Stimulated activated CD4-positive, alpha-beta T cell treated with anti-CD3 and anti-CD28 coated beads, Interleukin-4, amount 100 ng/mL, for 24 hours (primary cell): ENCODE measurements at places on chromosomes 11 and 22.

- DNase-seq, result no peak
Measured at GRCh38 chr11:33588056-33588455, 112.6 kb downstream of the C11orf91 start.

- DNase-seq, result no peak
Measured at GRCh38 chr22:17769013-17769715, 5.1 kb downstream of the BID start.

GRCh38 chr22:20395907-20396287 lies 1.9 kb downstream of the ZNF74 start:
- no peak for DNase-seq

DNA sequence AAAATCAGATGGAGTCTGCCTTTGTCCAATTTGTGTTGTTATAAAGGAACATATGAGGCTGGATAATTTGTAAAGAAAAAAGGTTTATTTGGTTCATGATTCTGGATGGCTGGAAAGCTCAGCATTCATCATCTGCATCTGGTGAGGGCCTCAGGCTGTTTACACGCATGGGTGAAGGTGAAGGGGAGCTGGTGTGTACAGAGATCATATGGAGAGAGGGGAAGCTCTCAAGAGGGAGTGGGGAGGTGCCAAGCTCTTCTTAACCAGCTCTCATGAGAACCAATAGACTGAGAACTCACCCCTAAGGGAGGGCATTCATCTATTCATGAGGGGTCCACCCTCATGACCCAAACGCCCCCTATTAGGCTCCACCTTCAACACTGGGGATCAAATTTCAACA lies 40.0 kb downstream of the NEU3 start:
- DNase-seq, result no peak

- DNase-seq, result no peak
Measured at GRCh38 chr22:43847376-43848289, 14.7 kb downstream of the SULT4A1 start.

GRCh38 chr11:46099963-46100316 lies 21.3 kb downstream of the PHF21A start:
- DNase-seq, result no peak

DNA sequence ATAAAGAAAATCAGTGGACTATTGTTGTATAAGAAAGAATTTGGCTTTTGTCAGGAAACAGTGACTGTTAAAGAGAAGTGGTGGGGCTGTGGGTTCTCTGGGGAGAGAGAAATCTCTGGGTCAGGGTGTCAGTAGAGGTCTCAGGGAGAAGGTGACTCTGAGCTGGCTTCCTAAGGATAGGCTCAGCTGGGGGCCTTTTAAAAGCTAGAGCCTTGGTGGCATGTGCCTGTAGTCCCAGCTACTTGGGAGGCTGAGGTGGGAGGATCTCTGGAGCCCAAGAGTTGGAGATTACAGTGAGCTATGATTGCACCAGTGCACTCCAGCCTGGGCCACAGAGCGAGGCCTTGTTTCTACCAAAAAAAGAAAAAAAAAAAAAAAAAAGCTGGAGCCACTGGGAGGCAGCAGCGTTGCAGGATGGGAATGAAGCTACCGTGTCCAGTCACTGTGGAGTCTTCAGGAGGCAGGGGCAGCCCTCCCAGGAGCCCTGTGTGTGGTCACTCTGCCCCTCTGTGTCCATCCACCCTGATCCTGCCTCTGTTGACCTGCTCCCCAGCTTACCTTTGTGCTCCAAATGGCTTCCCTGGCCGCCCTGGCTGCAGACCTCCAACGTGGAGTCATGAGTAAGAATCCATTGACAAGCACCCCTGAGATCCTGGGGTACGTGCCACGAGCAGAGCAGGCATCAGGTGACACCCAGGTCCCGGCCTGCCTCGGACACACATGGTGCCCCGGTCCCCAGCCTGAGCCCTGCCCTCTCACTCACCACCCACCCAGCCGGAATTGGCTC lies 5.4 kb upstream of the MIF start:
- no peak for DNase-seq

DNA sequence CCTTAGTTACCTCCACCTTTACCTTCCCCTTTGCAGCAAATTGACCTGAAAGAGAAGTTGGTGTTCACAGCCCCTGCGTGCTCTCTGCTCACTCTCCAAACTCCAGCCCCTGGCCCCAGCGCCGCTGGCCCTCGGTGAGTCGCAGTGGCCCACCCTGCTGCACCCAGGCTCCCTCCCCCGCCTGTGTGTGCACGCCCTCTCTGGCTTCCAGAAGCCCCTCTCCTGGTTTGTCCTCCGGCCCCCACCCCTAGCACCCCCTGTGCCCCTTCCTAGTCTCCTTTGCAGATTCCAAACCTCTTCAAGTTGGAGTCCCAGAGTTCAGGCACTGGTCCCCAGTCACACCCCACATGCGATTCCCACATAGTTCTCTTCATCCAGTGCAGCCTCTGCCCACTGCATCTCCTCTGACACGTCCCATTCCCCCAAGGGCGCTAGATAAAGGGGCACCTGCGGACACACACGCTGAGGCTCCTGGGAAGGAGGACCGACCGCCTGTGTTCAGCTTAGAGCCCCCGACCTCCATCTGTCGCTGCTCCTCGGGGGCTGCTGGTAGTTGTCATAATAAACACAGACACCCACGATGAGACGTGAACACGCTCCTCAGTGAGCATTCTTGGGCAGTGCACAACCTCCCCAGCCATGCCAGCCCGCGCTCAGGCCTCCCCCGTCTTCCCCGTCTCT lies 1.5 kb upstream of the PHRF1 start:
- no peak for DNase-seq

DNA sequence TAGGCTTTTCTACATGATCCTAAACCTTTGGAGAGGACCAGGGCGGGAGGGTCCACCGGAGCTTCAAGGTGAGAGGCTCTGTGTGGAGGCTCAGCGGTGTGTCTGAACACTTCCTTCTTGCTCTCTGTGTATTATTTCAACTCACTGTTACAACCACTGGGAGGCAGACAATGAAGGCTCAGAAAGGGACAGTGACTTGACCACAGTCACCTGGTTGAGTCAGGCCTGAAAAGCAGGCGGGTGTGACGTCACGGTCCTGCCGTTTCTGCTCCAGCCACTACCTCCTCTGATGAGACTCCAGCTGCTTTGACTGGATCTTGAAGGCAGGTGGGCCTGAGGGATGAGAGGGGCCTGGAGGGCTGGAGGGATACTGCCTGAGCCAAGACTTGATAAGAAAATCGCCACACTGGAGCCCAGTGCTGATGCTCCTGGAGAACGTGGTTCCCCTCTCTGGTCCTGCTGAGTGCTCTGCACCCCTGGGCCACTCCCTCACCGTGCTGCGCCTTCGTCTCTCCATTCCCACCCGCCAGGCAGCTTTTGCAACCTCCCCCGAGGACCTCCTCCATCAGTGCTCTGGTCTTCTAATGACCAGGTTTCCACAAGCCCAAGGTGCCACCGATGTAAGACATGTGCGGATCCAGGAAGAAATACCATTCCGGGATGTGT lies 27.9 kb downstream of the KCNC1 start:
- no peak for DNase-seq

DNA sequence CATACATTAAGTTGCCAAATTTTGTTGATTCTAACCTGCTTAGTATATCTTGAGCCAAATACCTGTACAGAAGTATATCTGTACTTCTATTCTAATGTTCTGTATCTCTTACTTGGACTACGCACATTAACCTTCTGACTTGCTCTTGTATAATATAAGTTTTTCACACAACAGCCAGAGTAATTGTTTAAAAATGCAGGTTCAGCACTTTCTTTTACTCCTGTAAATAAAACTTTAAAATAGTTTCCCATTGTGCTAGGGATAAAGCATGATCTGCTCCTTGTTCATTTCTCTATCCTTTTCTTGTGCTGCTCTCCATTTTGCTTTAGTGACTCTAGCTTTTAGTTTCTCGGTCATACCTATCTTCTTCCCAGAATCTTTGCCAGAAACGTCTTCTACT lies 48.3 kb downstream of the DYNC2H1 start:
- DNase-seq, result no peak

GRCh38 chr11:115391160-115391559 lies 113.1 kb downstream of the CADM1 start:
- no peak for DNase-seq

GRCh38 chr11:32033067-32033466 lies 57.8 kb upstream of the RCN1 start:
- DNase-seq, result no peak

DNA sequence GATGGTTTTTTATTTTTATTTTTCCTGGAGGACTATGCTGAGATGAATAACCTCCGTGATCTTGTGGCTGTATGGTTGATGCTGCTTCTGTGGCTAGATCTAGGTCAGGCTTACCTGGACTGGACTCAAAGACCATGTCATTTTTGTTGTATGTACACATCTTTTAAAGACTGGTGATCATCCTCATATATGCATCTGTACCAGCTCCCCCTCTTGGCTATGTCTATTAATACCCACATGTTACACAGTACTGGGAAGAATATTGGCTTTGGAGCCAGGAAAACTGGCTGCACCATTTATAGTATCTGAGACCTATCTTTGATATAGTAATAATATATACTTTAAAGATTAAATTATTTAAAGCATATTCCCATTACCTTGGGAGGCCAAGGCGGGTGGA lies 18.4 kb upstream of the PITPNB start:
- no peak for DNase-seq

DNA sequence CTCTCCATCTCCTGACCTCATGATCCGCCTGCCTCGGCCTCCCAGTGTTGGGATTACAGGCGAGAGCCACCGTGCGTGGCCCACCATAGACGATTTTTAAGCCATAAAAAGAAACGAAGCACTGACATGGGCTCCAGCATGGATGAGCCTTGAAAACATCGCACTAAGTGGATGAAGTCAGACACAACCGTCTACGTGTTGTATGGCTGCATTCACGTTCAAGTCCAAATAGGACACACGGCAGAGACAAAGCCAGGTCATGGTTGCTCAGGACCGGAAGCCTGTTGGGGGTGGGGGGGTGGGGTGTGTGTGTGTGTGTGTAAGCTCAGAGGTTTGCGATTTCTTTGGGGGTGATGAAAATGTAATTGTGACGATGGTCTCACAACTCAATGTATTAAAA lies 10.0 kb downstream of the RRP7A start:
- DNase-seq, result no peak

- no peak for DNase-seq
Measured at GRCh38 chr11:69489746-69490365, 8.4 kb downstream of the LINC01488 start.

GRCh38 chr11:69192301-69192721 lies 36.6 kb downstream of the SMIM38 start:
- no peak for DNase-seq

DNA sequence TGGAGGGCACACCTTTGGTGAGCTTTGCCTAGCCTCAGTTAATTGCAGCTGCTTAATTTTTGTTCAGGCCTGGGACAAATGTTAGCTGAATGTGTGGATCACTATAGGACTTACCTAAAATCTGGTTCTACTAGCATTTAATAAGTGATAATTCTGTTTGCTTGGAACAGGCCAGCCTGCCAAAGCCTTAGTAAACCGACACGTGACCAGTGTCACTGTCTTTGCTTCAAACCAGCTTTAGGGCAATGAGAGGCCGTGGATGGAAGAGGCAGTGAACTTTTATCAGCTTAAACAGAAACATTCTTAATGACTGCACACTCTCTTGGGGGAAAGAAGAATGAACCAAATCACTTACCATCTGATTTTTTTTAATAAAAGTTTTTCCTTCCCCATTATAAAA lies 10.8 kb downstream of the PARVA start:
- DNase-seq, result no peak

GRCh38 chr11:117828611-117829368 lies 4.2 kb upstream of the FXYD2 start:
- DNase-seq, result peak; percentile 84

DNA sequence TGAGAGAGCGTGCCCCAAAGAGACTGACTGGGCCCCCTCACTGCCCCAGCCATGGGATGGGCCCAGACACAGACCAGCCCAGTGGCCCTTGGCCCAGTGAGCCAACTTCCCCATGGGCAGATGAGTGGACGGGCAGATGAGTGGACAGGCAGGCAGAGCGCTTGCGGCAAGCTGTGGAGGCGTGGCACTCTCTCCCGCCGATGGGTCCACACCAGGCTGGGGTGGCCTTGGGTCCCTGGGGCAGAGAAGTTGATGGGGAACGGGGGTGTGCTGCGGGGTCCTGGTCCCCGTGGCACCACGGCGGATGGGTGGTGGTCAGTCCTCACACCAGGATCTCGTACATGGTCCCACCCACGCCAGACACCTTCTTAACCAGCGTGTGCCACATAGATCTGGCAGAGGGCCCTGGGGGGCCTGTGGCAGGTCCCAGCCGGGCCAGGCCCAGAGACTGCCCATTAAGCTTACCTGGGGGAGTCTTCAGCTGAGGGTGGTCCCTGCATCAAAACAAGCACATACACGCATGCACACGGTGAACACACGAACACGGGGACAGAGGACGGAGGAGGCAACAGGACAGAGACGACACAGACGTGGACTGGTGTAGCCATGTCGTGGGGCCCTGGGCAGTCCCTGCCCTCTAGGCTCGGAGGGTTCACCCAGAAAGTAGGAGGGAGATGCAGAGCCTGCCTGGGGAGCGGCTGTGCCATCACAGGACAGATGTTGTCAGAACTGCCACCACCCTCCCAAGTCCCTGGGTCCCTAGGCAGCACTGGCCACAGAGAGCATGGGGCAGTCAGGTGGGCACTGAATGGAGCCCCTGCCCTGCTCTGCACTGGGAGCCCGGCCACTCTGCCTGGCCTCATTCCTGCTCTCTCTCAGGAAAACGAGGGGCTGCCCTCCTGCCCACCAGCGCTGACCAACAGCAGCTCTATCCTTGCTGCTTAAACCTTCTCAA lies 182.2 kb downstream of the IGLL1 start:
- DNase-seq, result no peak

DNA sequence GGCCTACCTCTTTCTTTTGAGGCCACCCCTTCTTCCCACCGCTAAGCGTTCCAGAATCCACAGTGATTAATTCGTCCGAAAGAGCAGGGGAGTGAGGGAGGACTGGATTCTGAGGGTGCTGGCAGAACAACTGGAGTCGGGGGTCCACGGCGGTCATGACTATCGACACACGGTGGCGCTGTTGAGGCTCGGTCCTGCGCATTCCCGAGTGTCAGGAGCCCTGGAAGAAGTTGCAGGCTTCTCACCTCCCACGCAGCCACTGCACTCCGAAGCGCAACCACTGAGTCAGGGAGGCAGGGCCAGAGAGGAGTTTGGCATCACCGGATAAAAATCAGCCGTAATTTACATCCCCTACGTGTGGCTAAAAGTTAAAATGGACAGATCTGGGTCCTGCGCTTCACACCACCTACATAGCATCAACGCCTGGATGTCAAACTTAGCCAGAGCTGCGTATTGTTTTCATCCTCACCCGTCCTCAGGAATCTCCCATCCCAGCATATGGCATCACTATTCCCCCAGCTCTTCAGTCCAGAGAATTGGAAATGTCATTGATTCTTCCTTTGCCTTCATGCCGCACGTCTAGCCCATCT lies 10.7 kb upstream of the CTSF start:
- DNase-seq, result peak; percentile 88

GRCh38 chr11:16911186-16911585 lies 103.0 kb downstream of the PLEKHA7 start:
- DNase-seq, result no peak

- DNase-seq, result no peak
Measured at GRCh38 chr11:36014898-36015665, 71.2 kb downstream of the LDLRAD3 start.

- DNase-seq, result peak; percentile 24
Measured at GRCh38 chr11:88103337-88104206, 71.7 kb downstream of the RAB38 start.
